Occipital lobe (tissue), 3 donors: ENCODE measurements at places on chromosomes 4 and X.

DNA sequence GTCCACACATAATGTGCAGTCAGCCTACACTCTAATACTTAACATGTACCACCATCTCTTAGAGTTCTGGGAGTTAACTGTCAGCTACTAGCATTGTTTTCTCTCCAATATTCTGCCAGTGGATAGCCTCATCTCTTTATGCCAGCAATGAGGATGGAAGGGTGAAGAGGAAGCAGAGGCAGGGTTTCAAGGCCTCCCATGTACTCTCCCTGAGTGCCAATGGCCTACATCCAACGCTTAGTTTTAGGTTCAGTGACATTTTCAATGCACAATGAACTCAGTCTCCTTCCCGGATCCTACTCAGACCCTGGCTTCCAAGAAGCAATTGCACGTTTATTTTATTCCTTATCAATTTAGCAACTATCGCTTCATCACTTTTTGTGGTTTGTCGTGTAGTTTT, 686.1 kb downstream of the DMD start:
- no peak for DNase-seq

GRCh38 chr4:173917255-173917960, 366.1 kb downstream of the FBXO8 start:
- DNase-seq = no peak

- DNase-seq = no peak
Observed at GRCh38 chr4:26173619-26174018, 147.2 kb upstream of the RBPJ start.

DNA sequence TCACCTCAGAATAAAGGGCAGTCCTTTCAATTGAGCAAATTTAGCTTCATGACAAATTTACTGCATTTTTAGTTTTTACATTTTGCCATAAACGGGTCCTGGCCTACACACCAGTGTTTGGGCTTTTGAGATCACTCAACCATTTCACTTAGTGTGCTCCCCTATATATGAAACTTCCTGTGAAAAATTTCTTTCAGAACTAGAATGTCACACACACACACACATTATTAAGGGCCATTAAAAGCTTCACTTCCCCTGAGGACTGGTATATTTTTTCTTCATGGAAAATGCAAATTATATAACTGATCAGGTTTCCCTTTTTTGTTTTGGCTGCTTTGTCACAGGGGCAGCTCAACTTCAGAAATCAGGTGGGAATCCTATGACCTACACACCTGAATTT, 206.5 kb downstream of the ENOX2 start:
- no peak for DNase-seq

DNA sequence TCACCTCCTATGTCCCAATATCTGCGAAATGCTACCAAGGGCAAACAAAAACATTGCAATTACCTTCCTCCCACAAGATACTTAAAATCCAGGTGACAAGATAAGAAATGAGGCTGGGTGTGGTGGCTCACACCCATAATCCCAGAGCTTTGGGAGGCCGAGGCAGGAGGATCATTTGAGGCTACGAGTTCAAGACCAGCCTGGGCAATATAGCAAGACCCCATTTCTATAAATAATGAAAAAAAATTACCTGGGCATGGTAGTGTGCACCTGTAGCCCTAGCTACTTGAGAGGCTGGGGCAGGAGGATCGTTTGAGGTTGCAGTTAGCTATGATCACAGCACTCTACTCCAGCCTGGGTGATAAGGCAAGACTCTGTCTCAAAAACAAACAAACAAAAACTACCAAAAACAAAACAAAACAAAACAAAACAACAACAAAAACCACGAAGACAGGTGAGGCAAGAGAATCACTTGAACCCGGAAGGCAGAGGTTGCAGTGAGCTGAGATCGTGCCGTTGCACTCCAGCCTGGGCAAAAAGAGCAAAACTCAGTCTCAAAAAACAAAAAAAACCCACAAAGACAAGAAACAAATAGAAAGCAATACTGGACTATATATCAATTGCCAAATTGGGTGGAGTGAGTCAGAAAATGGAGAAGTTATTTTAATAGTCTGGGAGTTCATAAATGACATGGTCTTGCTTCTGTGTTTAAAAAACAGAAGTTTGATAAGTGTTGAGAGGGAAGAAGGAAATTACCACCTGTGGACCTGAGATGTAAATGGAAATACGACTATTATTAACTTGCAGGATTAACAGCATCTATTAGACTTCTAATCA, 176.5 kb downstream of the FBXW7 start:
- DNase-seq = no peak
